ENCODE measurements at places on chromosomes 1 and 21. TPM values are rescaled to one million over a fixed set of nuclear protein-coding genes. Genes with fewer than 3 reads are reported as not detected.

Gene TNFRSF18
- total RNA-seq = 1.0 TPM

Gene TMOD4
- 0.49 TPM for total RNA-seq

Gene GPR25
- not detected for total RNA-seq

Gene ADAM30
- total RNA-seq = not detected

Gene GJA9
- not detected for total RNA-seq

Gene ACTN2
- not detected for total RNA-seq

Gene PTGFR
- 0.38 TPM for total RNA-seq

Gene UMODL1
- not detected for total RNA-seq

Gene TPM3
- total RNA-seq = 809 TPM

Gene SLAMF8
- not detected for total RNA-seq

Gene SLFNL1
- total RNA-seq = 0.69 TPM
